CD8-positive, alpha-beta T cell (primary cell): ENCODE measurements at places on chromosomes 13 and 19. TPM values are rescaled to one million over a fixed set of nuclear protein-coding genes. Genes with fewer than 3 reads are reported as not detected.

Gene SLITRK1
- not detected for total RNA-seq

Gene ACP7
- total RNA-seq = not detected

Gene SPHK2
- total RNA-seq = 15.6 TPM

Gene ITGBL1
- not detected for total RNA-seq

Gene PROZ
- total RNA-seq = not detected

Gene IGFL2
- total RNA-seq = not detected

Gene TSHZ3
- not detected for total RNA-seq

Gene CYP4F8
- not detected for total RNA-seq

Gene EFNA2
- total RNA-seq = not detected

Gene C1QTNF9B
- not detected for total RNA-seq

Gene ZNF568
- total RNA-seq = 4.6 TPM

Gene GRWD1
- 41.7 TPM for total RNA-seq

Gene ZNF536
- not detected for total RNA-seq

Gene PABPC3
- 1.5 TPM for total RNA-seq

Gene RAB3A
- 19.4 TPM for total RNA-seq

Gene PCDH17
- total RNA-seq = not detected

Gene PDX1
- not detected for total RNA-seq

Gene CCL25
- total RNA-seq = not detected

Gene POU2F2
- total RNA-seq = 14.6 TPM

Gene TSEN34
- 13.9 TPM for total RNA-seq

DNA sequence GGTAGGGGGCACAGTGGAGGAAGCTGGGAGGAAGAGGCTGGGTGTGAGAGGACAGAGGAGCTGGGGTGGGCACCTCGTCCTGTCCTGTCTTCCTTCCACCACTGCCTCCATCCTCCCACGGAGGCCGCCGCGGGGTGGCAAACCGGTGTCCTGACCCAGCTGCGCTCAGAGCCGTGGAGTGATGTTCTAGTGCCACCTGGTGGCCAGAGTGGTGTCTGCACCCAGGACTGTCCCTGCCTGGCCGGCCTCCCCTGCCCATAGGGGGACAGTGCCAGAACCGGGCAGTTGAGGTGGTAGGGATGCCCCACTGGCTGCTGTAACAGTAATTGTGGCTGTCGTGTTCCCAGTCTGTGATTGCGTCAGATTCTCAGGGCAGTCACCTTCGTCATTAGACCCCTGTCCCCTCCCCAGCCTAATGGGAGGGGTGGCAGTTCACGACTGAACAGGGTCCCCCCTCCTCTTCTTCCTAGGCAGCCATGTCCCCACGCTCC, 11.1 kb upstream of the ARRDC2 start:
- peak; percentile 76 for DNase-seq

- DNase-seq = no peak
These were observed 109.6 kb upstream of the SERP2 start for GRCh38 chr13:44263751-44264620.

- DNase-seq = peak; percentile 57
These were observed at the start of gene SLC8A2 for GRCh38 chr19:47471733-47472457. Gene SLC8A2 (minus strand): TSS chr19:47471893. CDS start chr19:47466403, 5,490 bp downstream.

DNA sequence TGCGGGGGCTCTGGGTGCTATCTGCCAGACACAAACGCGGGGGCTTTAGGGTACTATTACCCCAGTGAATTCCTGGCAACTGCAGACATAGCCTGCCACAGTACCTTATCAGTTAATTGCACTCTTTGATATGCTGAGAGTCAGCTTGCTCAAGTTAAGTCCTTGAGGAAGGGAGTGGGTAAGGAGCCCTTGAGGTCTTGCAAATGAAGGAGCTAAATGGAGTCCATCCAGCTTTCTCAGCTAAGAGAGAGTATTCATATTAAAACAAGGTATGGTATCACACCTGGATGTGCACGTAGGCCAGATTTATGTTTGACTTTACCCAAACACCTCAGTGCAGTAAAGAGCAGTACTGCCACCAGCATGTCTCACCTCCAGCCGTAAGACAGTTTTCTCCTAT, 11.5 kb upstream of the ZNF606 start:
- DNase-seq = no peak

GRCh38 chr19:18972851-18973250, 31.8 kb upstream of the HOMER3 start:
- DNase-seq = no peak

GRCh38 chr19:22609630-22610029, 24.5 kb upstream of the ZNF492 start:
- no peak for DNase-seq

DNA sequence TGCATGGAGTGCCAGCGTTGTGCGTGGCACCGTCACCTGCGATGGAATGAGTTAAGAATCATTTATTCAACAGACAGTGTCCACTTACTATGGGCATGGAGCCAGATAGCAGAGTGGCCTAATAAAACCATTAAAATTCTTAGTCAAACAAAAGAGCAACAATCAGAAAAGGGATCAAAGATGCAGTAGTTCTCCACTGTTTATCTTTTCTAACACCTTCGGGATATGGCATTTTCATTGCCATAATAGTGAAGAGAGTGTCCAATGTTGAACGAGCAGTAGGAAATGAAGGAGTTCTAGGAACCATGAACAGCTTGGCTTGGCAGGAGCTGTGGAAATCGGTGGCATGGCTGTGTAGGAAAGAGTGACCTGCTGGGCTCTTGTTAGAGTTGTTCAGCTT, 2.0 kb downstream of the TNFSF11 start:
- no peak for DNase-seq

- no peak for DNase-seq
These were observed 9.0 kb downstream of the DHRS12 start for GRCh38 chr13:51794964-51795363.

DNA sequence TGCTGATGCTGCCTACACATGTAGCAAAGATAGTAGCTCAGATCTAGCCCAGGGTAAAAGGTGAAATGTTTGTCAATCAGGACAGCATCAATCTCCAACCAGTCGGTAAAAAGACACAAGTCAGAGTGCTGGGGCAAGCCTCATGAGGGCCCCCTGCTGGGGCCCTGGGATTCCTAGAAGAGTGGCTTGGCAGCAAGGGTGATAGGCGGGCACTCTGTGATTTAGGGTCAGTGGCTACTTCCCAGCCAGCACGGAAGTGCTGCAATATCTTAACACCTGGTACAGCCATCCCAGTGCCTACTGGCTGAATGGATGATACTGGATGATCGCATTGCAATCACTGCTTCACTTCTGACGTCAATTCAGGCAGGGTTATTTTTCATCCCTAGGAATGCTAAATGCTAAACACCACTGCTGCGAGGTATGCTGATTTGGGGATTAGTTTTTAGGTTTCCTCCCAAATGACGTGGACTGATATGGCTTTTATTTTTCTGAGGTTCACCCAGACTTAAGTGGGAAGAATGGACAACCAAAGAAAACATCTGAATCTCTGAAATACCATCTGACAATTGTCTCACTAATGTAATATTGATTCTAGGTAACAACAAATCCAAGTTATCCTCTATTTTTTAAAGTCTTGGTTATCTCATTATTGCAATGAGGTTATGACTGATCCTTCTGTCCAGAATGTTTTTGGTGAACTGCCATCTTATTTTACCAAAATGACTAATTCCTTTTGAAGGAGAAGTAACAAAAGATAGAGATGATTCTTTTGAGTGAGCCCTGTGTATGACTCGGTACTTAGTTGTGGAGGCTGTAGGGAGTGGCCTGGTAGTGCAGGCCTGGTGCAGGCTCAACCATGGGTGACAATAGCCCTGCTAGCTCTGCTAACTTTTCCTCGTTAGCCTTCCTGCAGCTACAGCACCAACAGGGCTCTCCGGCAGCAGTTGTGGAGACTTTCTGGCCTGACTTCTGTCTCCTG, 432.5 kb downstream of the FGF9 start:
- peak; percentile 14 for DNase-seq

GRCh38 chr19:9885077-9885552, 50.0 kb downstream of the PIN1 start:
- no peak for DNase-seq

DNA sequence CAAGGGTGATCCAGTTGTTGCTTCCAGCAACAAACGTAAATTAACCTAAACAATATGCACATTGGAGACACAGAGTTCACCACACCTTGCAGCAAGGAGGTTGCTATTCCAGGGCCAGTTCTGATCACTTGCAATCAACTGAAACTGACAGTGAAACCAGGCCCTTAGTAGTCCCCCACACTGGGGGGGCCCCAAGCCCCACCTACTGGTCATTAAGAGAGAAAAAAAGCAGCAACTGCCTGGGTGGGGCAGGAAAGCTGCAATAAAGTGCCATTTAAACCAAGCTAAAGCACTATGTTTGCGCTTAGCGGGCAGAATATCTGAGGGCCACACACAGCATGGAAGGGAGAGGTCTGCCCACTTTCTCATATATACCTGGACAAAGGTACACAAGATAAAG, 51.5 kb downstream of the ATP7B start:
- DNase-seq = no peak

DNA sequence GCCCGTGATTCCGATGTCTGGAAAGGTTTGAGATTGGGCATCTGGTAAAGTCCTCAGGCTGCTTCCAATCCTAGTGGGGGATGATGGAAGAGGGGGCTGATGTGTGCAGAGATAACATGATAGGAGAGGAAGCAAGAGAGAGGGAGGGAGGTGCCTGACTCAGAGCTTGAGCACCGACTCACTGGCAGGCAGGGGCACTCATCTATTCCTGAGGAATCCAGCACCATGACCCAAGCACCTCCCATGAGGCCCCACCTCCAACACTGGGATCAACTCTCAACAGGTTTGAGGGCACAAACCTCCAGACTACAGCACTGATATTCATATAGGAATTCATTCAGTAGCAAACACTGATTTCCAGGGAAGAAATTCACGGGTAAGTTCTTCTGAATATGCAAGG, 5.6 kb upstream of the SIGLEC9 start:
- DNase-seq = no peak

DNA sequence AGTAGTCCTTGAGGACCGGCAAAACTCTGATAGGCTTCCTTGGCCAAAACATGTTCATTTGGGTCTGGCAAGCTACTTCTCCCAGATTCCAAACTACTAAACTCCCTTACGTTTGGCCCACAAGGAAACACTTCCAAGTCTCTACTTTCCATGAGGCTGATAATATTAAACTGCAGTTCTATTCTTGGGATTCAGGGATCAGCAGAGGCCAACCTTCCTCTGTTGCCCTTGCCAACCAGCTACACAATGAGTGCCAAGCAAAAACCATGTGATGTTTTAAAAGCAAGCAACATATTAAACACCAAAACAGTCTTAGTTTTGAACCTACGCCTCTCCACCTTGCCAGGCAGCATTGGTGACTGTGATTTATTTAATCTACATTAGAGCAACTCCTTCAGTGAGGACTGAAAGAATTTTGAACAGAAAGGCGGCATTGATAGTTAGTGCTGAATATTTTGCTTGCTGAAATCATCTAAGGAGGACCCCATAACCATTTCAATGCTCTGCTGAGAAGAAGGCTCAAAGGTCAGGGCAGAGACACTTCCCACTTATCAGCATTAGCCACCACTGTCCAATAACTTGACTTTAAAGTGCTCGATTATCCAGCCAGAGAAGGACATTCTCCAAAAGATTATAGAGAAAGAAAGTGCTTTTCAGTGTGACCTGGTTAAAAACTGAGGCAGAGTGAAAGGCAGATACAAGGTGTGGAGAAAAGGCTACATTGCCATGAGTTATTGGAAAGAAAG, 287.1 kb downstream of the TBC1D4 start:
- DNase-seq = no peak

GRCh38 chr13:30719525-30719914, 15.8 kb upstream of the ALOX5AP start:
- DNase-seq = no peak

DNA sequence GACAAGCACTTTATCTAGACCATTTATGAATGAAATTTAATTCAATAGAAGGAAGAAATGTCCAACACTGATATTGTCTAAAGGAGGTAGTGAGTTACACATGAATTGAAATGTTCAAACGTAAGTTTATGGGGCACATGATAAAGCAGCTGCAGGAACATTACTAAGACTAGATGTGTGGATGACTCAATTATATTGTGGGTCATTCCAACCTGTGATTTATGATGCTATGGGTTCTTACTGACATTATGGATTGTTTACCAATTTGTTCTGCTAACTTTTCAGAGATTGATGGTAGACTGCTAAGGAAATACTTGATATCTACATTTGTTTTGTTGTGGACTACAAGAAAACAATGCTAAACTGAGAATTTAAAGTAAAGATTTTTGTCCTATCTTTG, 56.1 kb upstream of the ATXN8OS start:
- no peak for DNase-seq

- DNase-seq = no peak
These were observed 130.1 kb upstream of the SLC10A2 start for GRCh38 chr13:103196356-103196755.

DNA sequence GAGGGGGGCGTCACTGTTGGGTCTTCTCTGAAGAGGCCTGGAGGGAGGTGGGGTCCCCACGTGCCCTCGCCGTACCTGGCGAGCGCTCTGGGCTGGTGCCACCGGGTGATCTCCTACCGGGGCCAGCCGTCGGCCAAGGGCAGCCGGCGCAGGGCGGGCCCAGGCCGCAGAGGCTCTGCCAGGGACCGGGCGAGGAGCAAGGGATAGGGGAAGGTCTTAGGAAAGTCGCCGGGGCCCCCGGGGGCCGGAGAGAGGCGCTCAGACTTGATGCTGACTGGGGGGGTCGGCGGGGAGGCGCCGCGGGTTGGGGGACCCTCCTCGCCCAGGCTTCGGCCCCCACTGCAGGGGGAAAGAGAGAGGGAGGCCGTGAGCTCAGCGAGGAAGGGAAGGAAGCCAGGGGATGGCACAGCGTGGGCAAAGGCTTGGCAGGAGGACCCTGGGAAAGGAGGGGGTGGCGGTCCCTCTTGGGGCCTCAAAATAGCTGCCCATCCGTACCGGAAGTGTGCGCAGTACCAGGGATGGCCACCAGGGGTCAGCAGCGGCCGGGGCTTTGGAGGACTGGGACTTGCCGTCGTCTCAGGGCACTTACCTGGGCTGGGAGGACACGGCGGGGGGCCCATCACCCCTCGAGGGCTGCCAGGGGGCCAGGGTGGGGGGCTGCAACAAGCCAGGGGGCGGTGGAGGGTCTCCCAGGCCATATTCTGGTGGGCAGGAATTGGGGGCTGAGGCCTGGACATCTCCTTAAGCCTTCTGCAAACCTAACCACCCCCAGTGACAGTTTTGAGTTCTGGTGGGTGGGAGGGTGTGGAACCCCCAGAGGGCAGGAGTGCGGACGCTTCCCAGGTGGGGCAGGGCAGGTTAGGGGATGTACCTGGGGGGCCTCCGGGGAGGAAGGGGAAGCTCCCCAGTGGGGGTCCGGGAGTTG, 7.7 kb upstream of the TMEM161A start:
- DNase-seq = peak; percentile 78

DNA sequence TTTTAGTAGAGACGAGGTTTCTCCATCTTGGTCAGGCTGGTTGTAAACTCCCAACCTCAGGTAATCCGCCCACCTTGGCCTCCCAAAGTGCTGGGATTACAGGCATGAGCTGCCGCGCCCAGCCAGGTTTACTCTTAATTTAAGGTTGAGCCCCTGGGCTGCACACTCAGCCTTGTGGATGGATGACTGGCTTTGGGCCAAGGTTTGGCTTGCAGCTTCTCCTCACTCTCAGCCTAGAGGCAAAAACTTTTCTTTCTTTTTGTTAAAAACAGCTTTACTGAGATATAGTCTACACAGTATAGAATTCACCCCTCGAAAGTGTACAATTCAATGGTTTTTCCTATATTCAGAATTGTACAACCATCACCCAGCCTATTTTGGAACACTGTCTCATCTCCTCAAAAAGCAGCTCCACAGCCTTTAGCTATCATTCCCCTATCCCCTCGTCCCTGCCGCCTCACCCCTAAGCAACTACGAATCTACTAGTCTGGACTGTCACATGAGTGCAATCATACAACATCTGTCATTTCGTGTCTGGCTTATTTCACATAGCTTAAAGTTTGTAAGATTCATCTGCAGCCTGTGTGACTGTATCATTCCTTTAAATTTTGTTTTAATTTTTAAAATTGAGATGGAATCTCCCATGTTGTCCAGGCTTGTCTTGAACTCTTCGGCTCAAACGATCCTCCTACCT, 14.5 kb upstream of the TSPAN16 start:
- no peak for DNase-seq
